ENCODE measurements at places on chromosomes 7 and 10.
A peak's percentile ranks its signal among the peaks of the same experiment; 100 is the strongest.

- no peak for DNase-seq
Measured at GRCh38 chr7:159197066-159197975, 52.7 kb upstream of the VIPR2 start.

- DNase-seq = no peak
Measured at GRCh38 chr10:17472481-17473227, 18.3 kb upstream of the ST8SIA6 start.

- DNase-seq = no peak
Measured at GRCh38 chr10:112214298-112214926, 30.8 kb upstream of the GPAM start.

GRCh38 chr7:152868122-152869040 lies 108.8 kb downstream of the ACTR3B start:
- no peak for DNase-seq

DNA sequence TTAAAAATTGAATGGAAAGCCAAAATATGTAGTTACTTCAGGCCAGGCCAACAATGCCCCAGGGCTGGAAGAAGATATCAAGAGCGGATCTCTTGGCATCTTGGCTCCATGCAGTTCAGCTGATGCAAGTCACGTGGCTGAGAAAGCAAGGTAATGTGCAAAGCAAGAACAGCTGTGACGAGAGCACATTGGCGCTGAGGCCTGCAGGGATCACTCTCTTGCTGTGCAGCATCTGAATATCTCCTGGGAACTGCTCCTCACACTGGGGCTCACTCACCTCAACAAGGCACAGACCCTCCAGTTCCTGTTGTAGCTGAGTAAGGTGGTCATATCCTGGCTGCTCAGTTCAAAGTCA lies 14.0 kb downstream of the AKR1B1 start:
- DNase-seq = no peak

GRCh38 chr7:27608776-27609495 lies 53.7 kb downstream of the HIBADH start:
- no peak for DNase-seq

DNA sequence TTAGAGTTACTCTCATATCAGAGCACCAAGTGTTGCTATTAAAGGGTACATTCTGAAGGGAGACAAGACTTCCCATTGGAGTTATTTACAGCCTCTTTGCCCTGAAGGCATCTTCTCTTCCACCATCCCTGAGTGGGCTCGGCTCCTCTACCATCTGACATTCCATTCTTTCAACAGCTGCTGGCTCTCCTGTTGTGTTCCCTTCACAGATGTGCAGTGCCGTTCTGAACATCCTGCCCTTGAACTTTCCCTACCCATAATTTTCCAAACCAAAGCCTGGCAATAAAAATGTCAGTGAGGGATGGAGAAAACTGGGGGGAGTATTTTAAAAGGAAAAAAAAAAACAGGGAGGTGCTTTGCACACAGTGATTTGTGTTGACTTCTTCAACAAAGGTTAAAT lies 392.9 kb downstream of the KCNMA1 start:
- DNase-seq = peak; percentile 24

GRCh38 chr10:132493756-132494290 lies 43.8 kb upstream of the INPP5A start:
- DNase-seq = no peak

DNA sequence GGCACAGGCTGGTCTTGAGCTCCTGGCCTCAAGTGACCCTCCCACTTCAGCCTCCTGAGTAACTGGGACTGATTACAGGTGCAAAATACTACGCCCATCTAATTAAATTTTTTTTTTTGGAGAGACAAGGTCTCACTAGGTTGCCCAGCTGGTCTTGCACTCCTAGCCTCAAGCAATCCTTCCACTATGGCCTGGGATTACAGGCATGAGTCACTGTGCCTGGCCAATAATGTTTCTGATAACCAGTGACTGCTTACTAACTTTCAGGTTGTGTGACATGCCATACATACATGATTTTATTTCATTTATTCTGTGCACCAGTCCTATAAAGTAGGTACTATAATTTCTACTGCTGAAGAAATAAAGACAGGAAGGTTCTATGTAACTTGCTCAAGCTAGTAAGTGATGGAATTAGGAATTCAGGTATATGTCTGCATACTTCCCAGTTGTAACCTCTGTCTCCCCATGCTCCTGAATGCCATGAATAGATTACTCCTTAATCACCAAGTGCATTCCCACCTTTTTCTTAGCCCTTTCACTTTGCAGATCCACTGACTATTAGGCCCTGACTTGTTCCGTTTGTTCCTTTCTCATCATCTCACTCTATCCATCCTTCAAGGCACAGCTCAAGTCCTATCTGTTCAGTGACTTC lies 28.1 kb downstream of the MCU start:
- no peak for DNase-seq

DNA sequence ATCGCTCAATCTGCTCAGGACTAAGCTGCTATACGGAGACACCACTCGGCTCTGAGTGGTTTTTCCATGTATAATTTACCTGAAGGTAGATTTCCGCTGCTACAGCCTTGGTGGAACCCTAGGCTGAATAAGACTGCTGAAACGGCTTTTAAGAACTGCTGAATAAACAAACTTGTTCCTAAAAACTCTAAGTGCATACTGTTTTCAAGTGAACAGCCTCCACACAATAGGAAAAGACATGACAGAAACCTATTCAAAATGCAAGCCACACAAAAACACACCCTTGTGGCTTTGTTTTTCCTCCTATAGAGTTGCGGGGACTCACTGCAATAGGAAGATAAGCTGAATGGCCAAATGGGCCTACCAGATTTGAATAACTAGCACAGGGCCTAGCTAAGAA lies 117.2 kb downstream of the UBE2H start:
- no peak for DNase-seq

Data from adipocyte (in vitro differentiated cells).